Lower lobe of right lung (tissue), 2 donors: ENCODE measurements at places on chromosomes 2 and 18. TPM values are rescaled to one million over a fixed set of nuclear protein-coding genes. Genes with fewer than 3 reads are reported as not detected.

GRCh38 chr2:163469561-163469962 is 266.2 kb downstream of the FIGN start:
- no peak for DNase-seq

GRCh38 chr2:64214281-64215115 is 70.3 kb upstream of the PELI1 start:
- no peak for DNase-seq

The DCDC2C gene
- not detected for total RNA-seq

DNA sequence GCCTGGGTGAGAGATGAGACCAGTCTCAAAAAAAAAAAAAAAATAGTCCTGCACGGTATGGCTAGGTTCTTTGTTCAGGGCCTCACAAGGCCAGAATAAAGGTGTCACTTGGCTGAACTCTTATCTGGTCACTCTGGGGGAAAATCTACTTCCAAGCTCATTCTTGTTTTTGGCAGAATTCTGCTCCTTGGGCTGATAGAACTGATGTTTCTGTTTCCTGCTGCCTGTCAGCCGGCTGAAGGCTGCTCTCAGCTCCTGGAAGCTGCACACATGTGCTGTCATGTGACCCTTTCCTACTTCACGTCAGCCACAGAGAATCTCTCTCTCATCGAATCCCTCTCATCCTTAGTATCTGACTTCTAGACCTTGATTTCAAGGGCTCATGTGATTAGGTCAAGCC is 10.4 kb downstream of the CSRNP3 start:
- no peak for DNase-seq

The ACVR1C gene
- total RNA-seq, result 1.7 TPM

The IL18R1 gene
- 27.5 TPM for total RNA-seq

GRCh38 chr2:101152272-101153076 is 1.3 kb upstream of the TBC1D8 start:
- no peak for DNase-seq

GRCh38 chr2:179410552-179411356 is 146.1 kb upstream of the SESTD1 start:
- DNase-seq, result no peak

GRCh38 chr2:36223259-36223658 is 132.3 kb upstream of the CRIM1 start:
- no peak for DNase-seq
